ENCODE measurements at places on chromosomes 1 and 21.

DNA sequence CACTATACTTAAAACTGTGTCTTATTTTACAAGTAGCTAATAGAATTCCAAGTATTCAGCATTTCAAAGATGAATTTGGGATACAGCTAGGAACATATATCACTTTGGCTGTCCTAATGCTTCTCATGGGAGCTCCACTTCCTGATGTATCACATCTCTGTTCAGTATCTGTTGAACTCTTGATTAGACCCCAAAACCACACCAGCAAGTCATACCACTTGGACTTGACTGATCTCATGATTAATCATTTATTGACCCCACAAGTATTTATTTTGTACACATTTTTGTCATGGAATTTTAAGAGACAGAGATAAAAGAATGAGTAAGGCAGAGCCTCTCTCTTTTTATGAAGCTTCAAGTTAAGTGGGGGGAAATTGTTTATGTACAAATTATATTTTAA is 30.0 kb downstream of the TMPRSS15 start:
- no peak for DNase-seq

- no peak for DNase-seq
Measured at GRCh38 chr1:113683384-113684152, 75.7 kb downstream of the PHTF1 start.

- peak; percentile 94 for DNase-seq
Measured at GRCh38 chr21:42878993-42879787, at the start of gene WDR4. Gene WDR4, minus strand, starts transcription at chr21:42879539. Its CDS starts 44 bp downstream, at chr21:42879495.

- peak; percentile 19 for DNase-seq
Measured at GRCh38 chr1:48792961-48793360, 16.3 kb upstream of the BEND5 start.

DNA sequence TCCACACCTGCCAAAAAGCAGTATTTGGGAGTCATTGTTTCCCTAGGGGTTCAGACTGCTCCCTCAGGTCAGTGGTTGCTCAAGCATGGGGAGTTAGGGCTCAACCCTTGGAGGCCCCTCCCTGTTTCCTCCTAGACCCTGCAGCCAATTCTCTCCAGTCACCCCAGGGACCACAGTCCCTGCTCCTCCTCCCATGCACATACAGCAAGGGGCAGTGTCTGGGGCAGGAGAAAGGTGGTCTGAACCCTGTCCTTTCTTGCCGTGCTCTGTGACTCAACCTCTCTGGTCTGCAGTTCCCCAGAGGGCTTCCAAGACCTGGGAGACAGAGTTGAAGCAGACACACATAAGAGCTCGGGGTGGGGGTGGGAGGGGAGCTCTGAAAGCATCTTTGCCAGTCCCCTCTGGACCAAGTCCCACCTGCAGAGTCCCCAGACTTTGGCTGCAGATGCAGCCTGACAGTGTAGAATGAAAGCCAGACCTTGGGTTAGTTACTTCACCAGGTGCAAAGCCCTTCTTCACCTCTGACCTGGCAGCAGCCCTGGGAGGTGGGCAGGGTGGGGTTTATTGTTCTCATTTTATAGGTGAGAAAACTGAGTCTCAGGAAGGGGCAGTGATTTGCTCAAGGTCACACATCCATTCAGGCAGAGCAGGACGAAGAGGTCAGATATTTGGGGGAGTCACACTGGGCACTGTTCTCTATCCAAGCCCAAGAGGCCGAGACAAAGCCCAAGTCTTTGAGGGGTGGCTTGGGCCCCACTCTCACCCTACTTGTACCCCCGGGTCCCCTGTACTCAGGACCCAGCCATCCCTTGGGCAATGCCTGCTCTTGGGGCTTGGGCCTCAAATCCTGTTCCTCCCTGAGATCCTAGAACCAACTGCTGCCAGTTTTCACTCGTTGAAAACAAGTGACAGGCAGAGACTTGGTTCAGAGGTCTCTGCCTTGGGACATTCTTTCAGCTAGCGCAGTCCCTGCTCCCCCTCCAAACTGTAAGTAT is 748 bp downstream of the PDZK1IP1 start:
- DNase-seq = no peak

- peak; percentile 85 for DNase-seq
Measured at GRCh38 chr1:32972814-32973428, 8.3 kb upstream of the RNF19B start.

DNA sequence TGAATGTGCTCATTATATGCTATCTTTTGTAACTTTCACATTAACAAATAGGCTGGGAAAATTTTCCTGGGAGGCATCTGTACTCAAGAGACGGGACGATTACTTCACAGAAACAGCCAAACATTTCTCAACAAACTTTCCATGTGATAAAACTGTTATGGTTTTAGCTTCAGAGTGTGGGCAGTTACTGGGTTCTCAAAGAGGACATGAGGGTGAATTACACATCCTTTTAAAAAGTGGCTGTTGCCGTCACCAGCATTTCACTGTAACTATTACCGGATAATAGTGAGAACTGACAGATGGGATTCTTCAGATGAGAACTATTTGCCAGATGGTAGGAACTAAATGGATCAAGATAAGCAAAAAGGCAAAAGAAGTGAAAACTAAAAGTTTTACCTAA is 109.1 kb downstream of the APP start:
- no peak for DNase-seq

- DNase-seq = peak; percentile 55
Measured at GRCh38 chr1:94061513-94062443, 59.2 kb downstream of the ABCA4 start.

DNA sequence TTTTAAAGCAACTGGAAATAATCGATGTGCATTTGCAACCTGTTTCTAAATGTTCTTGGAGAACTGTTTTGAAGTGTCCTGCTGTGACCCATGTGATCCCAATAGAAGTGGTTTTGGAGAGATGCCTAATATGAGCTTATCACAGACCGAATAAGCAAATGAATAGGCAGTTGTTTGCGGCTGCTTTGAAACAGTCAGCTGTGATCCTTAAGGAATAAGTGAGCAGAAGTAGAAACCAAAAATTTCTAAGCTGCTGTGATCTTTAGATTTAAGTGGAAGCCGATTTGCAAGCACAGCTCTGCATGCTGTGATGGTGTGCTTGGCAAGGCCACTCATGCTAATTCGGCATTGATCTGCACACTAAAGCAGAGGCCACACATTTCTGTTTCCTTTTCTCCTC is 329.5 kb upstream of the DUSP10 start:
- DNase-seq = peak; percentile 18

DNA sequence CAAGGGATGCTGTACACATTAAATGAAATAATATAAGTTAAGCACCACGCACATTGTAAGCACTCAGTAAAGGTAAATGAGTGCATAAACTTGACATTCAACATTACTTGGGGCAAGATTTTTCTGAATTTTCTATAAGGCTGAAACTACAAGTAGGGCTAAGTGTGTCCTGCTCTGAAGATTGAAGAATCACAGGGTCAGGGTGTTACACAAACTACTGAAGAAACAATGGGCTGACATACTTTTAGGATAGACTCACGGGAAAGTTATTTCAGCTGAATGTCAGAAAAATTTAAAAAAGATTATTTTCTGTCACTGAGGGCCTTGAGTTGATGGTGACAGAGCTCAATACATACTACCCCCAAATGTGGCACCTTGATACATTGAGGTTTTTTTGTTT is 644.2 kb upstream of the PLXNA2 start:
- no peak for DNase-seq

DNA sequence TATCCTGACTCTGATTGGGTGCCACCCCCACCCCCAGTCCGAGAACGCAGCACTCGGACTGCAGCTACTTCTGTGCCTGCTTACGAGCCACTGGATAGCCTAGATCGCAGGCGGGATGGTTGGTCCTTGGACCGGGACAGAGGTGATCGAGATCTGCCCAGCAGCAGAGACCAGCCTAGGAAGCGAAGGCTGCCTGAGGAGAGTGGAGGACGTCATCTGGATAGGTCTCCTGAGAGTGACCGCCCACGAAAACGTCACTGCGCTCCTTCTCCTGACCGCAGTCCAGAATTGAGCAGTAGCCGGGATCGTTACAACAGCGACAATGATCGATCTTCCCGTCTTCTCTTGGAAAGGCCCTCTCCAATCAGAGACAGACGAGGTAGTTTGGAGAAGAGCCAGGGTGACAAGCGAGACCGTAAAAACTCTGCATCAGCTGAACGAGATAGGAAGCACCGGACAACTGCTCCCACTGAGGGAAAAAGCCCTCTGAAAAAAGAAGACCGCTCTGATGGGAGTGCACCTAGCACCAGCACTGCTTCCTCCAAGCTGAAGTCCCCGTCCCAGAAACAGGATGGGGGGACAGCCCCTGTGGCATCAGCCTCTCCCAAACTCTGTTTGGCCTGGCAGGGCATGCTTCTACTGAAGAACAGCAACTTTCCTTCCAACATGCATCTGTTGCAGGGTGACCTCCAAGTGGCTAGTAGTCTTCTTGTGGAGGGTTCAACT is 2.1 kb downstream of the RBM15 start:
- no peak for DNase-seq

GRCh38 chr1:50438945-50439344 is 15.7 kb upstream of the DMRTA2 start:
- DNase-seq = no peak

DNA sequence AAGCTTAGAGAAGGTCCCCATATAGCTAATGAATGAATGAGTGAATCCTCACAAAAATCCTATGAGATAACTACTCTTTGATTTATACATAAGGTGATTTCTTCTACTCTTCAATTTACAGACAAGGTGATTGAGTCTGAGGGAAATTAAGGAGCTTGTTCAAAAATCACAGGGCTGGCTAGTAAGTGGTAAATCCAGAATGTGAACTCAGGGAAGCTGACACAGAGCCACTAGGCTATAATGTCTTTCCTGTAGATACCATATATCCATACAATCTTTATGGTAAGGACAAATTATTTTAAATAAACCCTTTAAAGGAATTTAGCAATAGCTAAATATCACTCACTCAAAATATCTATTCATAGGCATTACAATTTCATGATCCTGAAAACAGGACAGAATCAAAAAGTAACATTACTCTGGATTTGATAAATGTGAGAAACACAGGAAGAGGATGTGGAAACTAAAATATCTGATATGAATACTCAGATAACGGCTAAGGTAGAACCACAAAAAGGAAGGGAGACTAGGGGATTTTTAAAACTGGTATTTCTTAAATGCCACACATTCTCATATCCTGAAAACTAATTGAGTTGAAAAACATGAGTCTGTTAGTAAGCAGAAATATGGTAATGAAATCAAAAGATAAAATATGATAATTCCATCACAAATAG is 108.2 kb downstream of the NBPF12 start:
- no peak for DNase-seq

DNA sequence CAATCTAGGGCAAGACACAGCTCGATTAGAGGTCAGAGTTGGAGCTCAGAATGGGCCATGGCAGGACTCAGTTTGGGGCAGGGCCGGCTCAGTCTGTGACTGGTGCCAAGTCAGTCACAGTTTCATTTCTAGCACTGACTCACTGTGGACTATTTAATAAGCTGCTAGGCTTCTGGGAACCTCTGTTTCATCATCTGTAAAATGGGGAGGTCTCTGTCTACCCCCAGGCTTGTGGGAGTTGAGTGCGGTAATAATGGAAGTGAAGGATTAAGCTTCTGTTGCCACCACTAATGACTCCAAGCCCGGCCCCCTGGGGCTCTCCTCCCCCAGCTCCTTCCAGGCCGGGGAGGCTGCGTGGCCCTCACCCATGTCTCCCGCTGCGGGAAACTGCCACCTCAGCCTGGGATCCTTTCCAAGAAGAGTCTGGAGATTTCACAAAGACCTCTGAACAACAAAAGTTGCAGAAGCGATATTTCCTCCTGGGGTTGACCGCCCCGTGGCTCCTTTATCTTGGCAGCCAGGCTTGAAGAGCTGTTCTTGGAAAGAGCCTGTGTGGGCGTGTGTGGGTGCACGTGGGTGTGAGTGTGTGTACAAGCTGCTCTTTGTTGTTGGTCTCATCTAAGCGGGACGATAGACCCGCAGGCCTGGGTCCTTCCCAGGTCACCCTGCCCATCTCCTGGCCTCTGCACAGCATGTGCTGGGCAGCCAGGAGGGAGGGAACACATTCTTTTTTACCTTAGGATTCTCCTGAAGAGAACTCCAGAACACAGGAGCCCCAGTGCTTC is 29.1 kb downstream of the KNCN start:
- DNase-seq = no peak

GRCh38 chr1:30696831-30697230 is 26.6 kb downstream of the MATN1 start:
- no peak for DNase-seq

DNA sequence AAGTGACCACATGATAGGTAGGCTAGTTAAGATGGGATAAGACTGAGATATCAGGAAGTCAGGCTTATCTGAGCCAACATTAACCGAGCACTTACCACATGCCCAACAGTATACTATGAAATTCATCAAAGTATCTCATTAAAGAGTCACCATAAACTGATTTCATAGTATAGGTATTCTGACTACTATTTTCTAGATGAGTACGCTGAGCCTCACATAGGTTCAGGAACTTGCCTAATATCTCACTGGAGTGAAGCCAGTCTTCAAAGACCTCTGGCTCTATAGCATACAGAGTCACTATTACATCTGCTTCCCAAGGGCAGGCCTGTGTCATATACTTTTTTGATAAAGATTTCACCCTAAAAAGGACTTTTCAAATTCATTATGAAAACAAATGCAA is 115.6 kb upstream of the NGF start:
- DNase-seq = no peak

DNA sequence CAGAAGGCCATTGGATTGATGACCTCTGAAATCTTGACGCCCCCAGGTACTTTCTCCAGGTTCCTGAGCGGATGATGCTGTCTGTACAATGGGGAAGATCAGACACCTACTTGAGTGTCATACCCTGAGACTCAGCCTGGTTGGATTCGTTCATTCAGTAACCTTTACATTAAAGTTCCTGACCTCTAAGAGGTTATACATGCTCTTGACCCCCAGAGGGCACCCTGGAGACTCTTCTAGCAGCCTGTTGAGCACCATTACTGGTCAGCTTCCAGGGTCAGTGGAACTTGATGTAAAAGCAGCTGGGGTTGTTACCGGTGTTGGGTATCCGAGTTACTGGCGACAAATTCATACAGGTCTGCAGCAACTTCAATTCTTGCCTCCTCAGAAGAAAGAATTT is 114.3 kb upstream of the ZNF678 start:
- no peak for DNase-seq

- DNase-seq = no peak
Measured at GRCh38 chr1:172390301-172390682, 30.2 kb upstream of the C1orf105 start.

DNA sequence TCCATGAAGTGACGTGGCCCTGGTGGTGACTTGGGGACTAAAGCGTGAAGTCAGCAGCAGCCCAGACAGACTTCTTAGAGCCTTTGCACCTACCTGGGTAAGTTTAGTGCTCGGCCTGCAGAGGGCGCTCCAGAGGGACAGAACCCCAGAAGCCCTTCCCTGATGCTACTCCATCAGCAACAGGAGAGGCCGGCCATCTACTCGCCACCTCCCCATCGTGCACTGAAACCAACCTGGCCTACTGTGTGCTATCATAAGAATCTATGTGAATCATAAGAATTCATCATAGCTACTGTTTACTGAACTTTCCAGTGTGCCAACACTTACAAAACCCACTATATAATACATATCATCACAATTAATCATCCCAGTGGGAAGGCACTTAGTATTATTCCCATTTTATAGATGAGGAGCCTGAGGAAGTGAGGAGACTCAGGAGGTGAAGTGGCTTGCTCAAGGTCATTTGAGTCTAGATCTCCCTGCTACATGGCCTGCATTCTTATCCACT is 7.9 kb upstream of the EDN2 start:
- DNase-seq = no peak

All from NCI-H1105 treated with DMSO at 0.1 percent for 48 hours (cell line).